T1000 (cell line): ENCODE measurements at places on chromosomes 2 and 18.

DNA sequence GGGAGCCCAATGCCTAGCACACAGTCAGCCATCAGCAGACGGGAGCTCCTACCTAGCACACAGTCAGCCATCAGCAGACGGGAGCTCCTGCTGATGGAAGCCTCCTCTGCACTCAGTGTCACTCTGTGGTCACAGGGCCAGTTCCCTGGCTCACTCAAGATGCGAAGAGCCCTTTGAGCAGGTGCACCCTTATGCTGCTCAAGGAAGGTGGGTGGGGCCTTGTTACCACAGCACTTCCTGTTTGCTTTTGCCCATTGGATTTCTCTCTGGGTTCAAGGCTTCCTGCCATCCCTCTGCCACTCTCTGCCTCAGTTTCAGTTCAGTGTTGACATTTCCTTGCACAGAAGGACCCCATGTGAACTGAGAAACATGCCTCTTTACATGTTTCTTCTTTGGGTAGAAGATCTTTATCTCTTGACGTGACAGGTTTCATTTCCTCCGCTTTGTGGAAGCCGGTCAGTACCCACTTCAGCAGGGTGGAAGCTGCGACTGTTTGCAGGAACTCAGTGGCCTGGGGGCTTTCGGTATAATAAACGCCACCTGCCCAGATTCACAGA, 11.6 kb downstream of the TRIB2 start:
- DNase-seq = no peak

- no peak for DNase-seq
These were observed 4.9 kb downstream of the ALPK2 start for GRCh38 chr18:58624011-58624410.

DNA sequence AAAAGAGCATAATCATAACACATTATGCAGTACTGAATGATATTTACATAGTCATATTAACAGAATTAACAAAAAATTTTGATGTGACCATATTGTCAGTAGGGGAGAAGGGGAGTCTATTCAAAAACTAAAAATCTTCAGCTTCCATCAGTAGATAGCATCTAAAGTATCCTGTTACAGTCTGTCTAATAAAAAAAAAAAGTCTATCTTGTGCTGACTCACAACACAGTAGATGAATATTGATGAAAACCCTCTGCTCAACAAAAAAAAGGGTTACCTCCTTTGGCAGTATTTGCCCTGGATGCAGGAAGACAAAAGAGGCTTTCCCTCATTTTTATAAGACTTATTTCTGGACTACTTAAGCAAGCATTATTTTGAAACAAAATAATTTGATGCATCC, 27.3 kb downstream of the GRB14 start:
- no peak for DNase-seq

DNA sequence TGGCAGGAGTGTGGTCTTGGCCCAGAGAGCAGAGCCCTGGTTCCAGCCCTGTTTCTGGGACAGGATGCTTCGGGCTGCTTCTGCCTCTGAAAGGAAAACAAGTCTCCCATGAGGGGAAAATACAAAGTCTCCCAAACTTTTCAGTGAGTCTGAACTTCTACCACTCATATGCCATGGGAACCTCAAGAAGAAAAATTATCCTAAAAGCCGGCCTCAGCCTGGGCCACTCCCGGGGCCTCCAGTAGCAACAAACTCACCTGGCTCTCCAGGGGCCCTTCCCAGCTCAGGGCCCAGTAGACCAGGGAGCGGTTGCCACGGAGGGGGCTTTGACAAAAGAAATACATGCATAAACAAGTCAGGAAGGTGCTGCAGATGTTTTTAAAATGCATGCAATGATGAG, 289.2 kb upstream of the HDAC4 start:
- DNase-seq = no peak

- no peak for DNase-seq
These were observed 16.6 kb downstream of the SOWAHC start for GRCh38 chr2:109630441-109631430.

DNA sequence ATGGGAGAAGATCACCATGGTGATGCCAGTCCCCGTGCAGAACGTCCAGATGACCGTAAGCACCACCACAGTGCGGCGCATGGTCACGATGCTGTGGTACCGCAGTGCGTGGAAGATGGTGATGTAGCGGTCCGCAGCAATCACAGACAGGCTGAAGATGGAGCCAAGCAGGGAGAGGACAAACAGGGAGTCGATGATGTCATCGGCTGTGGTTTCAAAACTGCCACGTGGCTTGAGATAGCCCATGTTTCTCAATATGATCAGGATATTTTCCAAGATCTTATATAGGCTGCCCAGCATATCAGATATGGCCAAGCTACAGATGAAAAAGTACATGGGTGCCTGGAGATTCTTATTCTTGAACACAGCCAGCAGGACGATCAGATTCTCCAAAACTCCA, 30.3 kb downstream of the MC2R start:
- DNase-seq = no peak

- DNase-seq = no peak
These were observed 590.3 kb upstream of the CDH2 start for GRCh38 chr18:28767201-28767600.

- no peak for DNase-seq
These were observed 55.0 kb downstream of the PKDCC start for GRCh38 chr2:42102591-42103450.

GRCh38 chr2:147909178-147909577, 64.3 kb downstream of the ACVR2A start:
- no peak for DNase-seq

GRCh38 chr18:74518456-74519295, 15.6 kb upstream of the CNDP1 start:
- DNase-seq = no peak

GRCh38 chr2:160257041-160257742, 57.1 kb upstream of the ITGB6 start:
- DNase-seq = no peak

DNA sequence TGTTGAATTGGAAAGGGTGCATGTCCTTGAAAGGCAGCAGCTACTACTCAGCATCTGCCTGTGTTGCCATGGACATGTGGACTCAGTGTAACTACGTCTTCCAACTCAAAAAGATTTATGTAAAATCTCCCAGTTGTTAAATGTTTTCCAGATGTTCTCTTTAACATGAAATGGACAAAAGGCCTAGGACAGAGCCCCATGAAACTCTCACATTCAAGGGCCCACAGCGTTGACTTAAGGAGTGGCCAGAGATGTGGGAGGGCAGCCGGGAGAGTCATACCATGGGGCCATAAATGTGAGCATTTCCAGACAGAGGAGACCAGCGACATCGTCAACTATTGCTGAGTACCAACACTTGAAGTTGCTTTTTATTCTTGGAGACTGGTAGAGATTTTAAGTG, 9.9 kb downstream of the SLC3A1 start:
- DNase-seq = no peak

GRCh38 chr2:127415593-127416505, 2.4 kb upstream of the PROC start:
- DNase-seq = no peak

- DNase-seq = peak; percentile 15
These were observed 48.0 kb upstream of the MRPL33 start for GRCh38 chr2:27723372-27724144.

GRCh38 chr2:185780890-185781289, 42.3 kb downstream of the FSIP2 start:
- DNase-seq = no peak

- DNase-seq = no peak
These were observed 57.4 kb upstream of the EPHA4 start for GRCh38 chr2:221629468-221629867.

DNA sequence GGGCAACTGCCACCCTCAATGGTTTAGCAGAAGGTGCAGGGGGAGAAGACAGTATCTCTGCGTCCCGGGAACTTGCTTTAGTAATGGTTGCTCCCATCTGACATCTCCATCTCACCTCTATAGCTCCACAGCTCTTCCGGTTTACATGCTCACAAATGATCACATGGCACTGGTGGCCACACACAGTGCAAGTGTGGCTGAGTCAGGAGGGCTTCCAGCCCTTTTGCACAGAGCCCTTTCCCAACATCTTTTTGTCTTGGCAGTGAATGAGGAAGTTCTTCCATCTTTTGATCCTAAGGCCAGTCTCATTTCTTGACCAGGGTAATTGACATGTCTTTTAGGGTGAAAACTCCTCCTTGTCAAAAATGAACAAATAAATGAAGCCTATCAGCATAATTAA, 347.7 kb downstream of the LPIN1 start:
- DNase-seq = no peak

DNA sequence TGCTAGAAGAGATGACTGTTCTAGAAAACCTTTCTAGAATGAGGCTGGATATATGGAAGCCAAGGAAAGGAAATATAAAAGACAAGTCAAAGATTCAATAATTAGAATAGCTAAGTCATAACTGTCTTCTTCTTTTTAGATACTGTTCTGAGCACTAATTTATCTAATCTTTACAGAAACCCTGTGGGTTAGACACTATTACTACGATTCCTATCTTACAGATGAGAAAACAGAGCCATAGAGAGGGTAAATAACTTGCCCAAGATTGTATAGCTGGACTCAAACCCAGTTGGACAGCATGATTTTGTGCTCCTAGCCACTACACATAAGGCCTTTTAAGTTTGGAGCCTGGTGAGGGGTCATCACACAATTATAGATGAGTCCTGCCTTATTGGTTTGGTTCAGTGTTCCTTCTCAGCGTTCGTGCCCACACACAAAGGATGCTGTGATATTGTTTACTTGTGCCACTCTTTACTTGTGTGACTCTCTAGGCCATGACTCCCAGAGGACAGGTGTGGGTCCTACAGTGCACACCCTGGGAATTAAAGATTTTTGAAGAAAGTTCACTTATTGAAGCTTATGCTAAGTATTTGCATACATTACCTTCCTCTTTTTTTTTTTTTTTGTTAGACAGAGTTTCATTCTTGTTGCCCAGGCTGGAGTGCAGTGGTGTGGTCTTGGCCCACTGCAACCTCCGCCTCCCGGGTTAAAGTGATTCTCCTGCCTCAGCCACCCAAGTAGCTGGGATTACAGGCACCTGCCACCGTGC, 153.7 kb downstream of the PRKCE start:
- no peak for DNase-seq

DNA sequence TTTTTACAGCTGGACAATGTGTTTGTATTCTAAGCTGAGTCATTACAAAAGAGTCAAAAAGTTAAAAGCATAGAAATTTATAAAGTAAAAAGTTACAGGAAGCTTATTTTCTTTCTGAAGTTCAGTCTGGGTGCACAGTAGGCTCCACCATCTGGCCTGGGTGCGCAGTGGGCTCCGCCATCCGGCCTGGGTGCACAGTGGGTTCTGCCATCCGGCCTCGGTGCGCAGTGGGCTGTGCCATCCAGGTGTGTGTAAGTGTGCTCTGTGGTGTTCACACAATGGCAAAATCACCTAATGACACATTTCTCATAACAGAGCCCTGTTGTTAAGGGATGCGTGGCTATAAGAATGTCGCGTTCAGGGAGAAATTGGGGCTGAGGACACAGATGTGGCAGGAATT, 195.5 kb downstream of the ANKRD30B start:
- DNase-seq = no peak

- DNase-seq = no peak
These were observed 20.9 kb upstream of the BAZ2B start for GRCh38 chr2:159637240-159637639.

GRCh38 chr2:241798631-241799521, 10.1 kb upstream of the NEU4 start:
- no peak for DNase-seq

DNA sequence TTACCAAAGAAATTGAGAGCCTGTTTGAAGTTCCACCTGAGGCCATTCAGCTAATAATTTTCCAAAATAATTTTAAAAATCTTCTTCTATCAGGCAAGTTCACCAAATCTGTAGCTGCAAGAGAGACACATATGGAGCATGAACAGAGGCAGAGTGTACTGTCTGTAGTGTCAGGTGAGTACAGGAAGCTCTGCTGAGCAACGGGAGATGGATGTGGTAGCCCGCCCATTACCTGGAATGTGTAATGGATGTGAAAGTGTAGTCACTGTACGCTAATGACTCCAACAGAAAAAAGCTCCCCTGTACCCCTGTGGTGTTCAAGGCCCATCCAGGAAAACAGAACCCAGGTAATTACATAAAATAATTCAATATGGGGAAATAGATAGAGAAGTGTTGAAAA, 311.5 kb downstream of the LRRTM4 start:
- DNase-seq = no peak

GRCh38 chr2:26890341-26891000, 42.5 kb downstream of the DPYSL5 start:
- DNase-seq = no peak

DNA sequence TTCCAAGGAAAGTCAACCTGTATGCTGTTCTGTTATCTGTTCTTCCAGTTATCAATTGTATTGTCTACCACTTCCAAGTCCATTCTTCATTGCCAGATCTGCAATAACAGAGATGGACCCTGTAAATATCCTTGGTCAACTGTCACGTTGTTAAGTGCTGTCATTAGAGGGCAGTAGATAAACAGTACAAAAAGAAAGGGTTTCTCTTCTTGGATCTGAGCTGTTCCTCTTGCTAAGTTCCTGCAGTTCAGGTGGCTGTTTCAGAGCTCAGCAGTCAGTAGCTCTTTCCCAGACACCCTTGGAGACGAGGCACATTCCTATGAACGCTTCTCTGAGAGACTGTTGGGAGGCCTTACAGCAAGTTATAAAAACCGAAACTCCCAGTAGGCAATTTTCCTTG, 957.1 kb upstream of the CHAC2 start:
- no peak for DNase-seq

- no peak for DNase-seq
These were observed 1.8 kb upstream of the ID2 start for GRCh38 chr2:8679827-8680731.

- no peak for DNase-seq
These were observed 251.3 kb upstream of the EPAS1 start for GRCh38 chr2:46045888-46046287.

DNA sequence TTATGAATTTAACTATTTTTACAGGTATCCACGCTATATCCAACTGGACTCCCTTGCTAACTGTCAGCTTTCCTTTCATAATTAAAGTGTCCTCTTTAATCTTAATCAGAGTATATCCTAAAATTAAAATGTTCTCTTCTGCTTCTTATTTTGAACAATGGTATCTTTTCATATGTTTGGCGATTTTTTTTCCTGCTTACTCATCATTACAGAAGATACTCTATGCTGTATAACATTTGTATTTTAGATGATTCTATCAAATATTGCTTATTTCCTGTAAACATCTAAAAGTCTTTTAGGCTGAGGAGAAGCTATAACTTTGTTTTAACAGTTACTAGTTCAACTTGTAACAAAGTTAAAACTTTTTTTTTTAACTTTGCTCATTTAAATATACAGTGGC, 17.4 kb downstream of the SCN2A start:
- DNase-seq = no peak

GRCh38 chr2:199201539-199201938, 256.2 kb downstream of the SATB2 start:
- DNase-seq = no peak

- DNase-seq = no peak
These were observed 783.0 kb upstream of the ZEB2 start for GRCh38 chr2:145302886-145303285.

GRCh38 chr2:107801498-107801897, 25.2 kb upstream of the RGPD4 start:
- no peak for DNase-seq

GRCh38 chr2:214104219-214104618, 306.6 kb upstream of the VWC2L start:
- no peak for DNase-seq
